Sigmoid colon (tissue), 7 donors: ENCODE measurements at places on chromosomes 16 and 17.

DNA sequence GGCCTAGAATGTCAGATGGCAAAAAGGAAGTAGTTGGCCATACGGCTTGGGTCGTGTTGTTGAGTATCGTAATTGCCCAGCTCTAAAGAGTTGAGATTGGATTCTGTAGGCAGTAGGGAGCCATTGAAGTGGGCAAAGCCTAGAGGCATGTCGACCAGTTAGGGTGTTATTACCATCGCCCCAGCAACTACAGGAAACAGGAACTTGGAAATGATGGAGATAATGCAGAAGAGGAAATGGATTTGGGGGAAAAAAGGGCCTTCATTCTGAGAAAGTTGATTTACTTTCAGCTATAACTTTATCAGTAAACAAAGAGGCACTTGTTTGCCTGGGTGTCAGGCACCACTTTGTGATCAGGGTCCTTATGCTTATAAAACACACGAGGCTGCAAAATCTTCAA is 52.6 kb downstream of the COX10 start:
- DNase-seq, result no peak

- no peak for DNase-seq
These were observed 367.2 kb downstream of the CDH13 start for GRCh38 chr16:82993926-82994325.

- no peak for DNase-seq
These were observed 192.2 kb upstream of the CDH11 start for GRCh38 chr16:65313936-65314626.

DNA sequence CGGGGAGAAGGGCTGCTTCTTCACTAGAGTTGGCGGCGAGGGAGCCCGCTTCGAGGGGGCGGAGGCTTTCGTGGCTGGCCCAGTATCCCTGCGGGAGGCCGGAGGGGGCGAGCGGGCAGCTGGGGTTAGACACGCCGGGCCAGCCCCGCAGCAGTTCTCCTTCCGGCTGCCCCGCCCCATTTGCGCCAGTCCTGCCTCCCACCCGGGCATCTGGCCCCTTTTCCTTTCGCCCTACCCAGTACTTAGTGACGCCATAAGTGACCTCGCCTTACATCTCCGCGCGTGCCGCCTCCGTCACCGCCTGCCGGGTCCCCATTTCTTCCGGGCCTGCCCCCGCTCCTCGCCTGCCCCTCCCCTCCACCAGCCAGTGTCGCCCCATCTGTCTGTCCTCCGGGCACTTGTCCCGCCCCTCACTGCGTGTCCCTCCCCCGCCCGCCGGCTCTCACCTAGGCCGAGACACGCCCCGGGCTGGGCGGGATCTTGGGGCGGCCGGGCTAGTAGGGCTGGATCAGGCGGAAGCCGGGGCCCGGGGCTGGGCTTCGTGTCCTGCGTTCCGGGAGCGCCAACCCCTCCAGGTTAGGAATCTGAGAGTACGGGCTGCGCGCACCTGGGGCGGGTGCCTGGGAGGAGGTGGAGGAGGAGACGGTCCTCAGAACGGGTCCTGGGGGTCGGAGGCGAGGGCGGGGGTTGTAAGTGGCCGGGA is 14.3 kb downstream of the SPATA32 start:
- DNase-seq, result peak; percentile 90

DNA sequence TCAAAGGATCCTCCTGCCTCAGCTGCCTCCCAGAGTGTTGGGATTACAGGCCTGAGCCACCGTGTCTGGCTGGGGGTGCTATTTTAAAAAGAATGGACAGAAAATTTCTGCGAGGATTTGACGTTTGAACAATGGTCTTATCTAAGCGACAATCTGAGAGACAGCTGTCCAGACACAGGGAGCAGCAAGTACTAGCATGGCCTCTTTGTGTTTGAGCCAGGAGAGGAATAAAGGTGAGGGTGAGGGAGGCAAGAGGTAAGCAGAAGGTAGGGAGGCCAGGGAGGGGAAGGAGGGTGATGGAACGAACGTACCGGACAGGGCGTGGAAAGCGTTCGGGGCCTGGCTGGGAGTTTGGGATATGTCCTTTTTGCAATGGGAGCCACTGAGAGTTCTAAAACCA is 59.2 kb downstream of the PITPNC1 start:
- DNase-seq, result no peak

GRCh38 chr17:784143-784542 is 2.0 kb downstream of the MRM3 start:
- no peak for DNase-seq

DNA sequence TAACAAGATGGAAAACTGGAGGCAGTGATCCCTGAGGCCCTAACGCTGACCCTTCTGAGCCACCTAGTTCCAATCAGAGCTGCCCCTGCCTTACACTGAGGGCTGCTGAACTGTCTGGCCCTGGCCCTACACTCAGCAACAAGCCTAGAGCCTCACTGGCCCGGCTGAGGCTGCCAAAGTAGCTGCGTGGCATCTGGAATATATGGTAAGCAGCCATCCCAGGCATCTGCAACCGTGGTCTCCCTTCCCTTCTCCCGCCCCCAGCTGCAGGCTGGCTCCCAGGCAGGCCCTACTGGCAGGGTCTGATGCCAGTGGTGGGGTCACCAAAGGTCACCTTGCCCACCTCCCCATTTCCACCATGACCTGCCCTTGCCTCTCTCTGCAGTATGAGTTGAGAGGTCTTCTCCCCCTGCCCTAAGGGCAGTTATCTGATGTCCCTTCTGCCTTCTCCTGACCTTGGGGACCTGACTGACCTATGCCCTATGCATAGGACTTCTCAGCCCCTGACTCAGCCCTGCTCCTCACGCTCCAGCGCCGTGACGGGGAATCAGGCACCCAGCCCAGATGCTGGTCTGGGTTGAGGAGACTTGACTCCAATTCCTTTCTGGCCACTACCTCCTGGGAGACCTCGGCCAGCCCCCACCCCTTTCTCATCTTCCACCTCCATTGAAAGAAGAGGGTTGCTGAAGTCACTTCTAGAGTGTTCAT is 45.3 kb downstream of the CPNE2 start:
- no peak for DNase-seq

DNA sequence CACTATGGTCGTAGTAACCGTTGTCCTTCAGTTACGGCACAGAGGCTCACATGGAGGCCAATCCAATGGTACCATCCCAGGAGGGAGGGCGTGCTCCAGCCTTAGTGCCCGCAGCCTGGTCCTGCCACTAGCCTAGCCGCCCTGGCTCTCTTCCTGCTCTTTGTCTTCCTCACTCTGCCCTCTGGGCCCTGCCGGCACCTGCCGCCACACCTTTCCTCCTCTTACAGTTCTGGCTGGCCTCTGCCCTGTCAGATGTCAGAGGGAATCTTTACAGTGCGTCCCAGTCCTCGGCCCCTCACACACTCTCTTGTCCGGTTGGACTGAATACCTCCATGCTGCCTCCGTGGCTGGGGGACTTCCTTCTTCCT is 23.4 kb downstream of the GINS2 start:
- peak; percentile 41 for DNase-seq

DNA sequence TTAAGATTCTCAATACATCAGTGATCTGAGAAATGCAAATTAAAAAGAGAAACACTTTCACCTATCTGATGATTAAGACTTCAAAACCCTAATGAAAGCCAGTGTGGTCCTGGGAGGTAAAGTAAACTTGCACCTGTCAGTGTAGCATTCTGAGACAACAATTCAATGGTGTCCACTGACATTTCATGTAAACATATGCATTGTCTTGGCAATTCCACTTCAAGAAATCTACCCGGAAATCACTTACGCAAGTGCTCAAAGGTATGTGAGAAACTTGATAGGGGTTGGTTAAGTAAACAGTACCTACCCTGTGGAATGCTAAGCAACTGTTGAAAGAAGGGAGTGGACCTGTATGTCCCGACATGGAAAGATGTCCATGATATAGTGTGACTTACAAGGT is 2.1 kb downstream of the ST6GALNAC1 start:
- no peak for DNase-seq

GRCh38 chr17:70268383-70268782 is 99.1 kb downstream of the KCNJ2 start:
- DNase-seq, result no peak

GRCh38 chr16:27174798-27175197 is 28.5 kb upstream of the KDM8 start:
- DNase-seq, result no peak

DNA sequence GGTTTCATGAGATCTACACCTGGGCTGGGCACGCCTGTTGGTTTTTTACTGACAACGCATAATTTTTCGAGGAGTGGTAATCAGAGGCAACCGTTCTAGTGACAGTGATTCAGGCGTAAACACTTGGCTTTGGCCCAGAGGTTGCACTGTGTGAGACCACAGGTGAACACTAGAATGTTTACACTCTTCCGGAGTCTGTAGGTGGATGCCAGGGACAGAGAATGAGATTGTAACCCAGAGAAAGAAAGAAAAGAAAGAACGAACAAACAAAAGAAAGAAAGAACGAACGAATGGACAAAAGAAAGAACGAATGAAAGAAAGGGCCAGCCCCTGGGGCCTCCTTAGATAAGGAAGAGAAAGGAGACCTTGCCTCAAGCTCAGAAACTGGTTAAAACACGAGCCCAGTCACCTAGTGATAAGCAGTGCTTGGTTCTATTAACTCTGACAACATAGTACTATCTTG is 113.2 kb downstream of the PRKCB start:
- no peak for DNase-seq

- DNase-seq, result no peak
These were observed 27.7 kb upstream of the SBK1 start for GRCh38 chr16:28264656-28265055.

GRCh38 chr17:43722870-43723665 is 35.5 kb downstream of the SOST start:
- DNase-seq, result no peak

DNA sequence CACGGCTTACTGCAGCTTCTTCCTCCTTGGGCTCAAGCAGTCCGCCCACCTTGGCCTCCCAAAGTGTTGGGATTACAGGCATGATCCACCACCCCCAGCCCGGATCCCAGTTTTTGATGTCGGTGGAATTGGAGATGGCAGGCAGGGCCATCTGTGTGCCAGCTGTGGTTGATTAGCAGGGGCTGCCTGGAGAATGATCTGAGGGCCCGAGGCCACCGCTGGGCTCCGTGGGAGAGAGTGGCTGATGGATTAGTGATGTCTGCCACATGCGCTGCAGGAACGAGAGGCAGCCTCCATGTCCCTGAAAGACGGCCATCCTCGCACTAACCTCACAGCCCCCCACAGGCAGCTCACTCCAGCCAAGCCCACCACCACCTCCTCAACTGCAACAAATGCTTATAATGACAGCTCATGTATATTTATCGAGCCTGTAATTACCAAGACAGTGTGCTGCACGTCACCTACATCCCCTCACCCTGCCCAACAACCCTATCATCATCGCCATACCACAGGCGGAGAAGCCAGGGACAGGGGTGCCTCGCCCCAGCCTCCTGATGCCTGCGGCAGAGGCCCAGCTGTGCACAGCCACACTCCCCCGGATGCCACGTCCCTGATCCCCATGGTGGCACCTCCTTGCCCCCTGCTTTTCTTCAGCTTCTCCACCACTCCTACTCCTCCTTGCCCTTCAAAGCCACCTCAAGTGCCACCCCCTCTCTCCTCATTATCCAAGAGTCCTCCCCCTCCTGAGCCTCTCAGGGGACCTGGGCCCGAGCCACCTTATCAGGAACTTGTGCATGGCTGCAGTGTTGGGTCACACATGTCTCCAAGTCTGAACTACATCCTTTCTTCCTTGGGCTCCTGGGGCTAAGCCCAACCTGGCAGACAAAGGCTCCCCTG is 33.2 kb downstream of the ACTG1 start:
- DNase-seq, result no peak

- DNase-seq, result no peak
These were observed 64.6 kb upstream of the CRHR1 start for GRCh38 chr17:45719335-45720071.

DNA sequence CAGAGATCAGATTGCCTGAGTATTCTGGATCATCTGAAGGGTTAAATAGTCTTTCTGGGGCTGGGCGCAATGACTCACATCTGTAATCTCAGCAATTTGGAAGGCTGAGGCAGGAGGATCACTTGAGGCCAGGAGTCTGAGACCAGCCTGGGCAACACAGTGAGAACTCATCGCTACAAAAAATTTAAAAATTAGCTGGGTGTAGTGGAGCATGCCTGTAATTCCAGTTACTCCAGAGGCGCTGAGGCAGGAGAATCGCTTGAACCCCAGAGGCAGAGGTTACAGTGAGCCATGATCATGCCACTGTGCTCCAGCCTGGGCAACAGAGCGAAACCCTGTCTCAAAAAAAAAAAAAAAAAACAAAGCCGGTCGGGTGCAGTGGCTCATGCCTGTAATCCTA is 15.7 kb downstream of the MVP start:
- no peak for DNase-seq

- DNase-seq, result no peak
These were observed 29.3 kb upstream of the KDM8 start for GRCh38 chr16:27174007-27174406.

DNA sequence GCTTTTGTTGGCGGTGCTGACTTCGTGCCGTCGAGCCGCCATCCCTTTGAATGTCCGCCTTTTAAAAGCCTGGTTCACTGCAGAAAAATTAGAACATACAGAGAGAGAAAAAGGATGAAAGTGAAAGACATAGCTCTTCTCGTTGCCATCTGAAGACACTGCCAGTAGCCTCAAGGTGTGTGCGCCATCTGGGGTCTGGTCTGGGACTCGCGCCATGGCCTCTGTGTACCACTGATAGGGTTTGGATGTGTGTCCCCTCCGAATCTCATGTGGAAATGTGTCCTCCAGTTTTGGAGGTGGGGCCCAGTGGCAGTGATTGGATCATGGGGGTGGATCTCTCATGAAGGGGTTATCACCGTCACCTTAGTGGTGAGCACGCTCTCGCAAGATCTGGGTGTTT is 15.5 kb downstream of the GSE1 start:
- DNase-seq, result no peak

- peak; percentile 80 for DNase-seq
These were observed 16.1 kb downstream of the G6PC3 start for GRCh38 chr17:44086364-44087311.

DNA sequence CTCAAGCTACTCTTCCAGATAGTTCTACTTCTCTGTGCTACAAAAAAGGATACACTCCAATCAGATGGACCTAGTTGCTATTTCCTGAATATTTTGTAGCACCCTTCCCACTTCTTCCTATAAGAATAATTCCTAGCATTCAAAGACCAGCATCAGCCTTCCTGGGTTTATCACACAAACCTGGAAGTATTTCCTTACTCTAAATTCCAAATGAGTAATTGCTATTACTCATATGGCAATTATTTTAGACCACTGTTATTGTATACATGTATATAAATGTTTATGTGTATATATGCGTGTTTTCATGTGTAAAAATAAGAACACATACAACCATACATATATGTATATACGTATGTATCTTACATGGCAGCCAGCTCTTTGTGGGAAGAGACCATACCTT is 130.6 kb downstream of the MYO1D start:
- no peak for DNase-seq

GRCh38 chr16:78436846-78437245 is 337.4 kb downstream of the WWOX start:
- no peak for DNase-seq
